ENCODE measurements at places on chromosomes 16 and 17.

DNA sequence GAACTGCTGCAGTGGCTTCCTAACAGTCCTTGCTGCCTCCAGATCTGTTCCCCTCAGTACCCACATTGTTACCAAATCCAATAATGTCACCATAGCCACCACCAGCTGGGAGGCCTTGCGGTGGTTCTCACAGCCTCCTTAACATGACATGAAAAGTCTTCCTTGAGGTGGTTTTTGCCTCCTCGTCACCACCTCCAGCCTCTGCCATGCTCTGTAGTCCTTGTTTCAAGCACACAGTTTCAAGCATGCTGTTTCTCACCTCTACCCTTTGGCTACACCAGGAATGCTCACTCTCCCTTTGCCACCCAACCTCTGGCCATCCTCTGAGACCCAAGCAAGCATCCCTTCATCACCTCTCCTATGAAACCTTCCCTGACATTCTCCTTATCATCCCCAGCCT, 47.2 kb downstream of the DNAH9 start:
- DNase-seq: no peak

- DNase-seq: peak; percentile 47
These were observed 9.3 kb downstream of the NOD2 start for GRCh38 chr16:50702725-50703124.

GRCh38 chr17:79810130-79811010, 13.5 kb upstream of the CBX8 start:
- DNase-seq: peak; percentile 57

DNA sequence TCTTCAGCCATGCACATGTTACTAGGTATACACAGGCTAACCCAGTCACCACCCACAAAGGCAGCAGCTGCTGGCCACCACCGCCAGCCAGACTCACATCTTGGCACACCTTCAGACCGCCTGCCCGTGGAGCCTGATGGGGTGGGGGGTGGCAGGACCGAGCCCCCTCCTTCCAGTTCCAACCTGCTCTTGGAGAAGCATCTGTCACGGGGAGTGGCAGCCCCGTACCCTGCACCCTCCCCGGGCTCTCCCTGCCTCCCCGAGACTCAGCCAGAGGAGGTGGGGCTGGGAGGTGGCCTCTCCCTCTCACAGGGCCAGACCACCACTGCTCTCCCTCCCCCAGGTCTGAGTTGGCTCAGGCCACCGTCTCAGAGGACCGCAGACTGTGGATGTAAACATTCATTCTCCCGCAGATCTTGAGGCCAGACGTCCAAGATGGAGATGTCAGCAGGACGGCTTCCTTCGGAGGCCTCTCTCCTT, 11.3 kb upstream of the RBFOX3 start:
- no peak for DNase-seq

Measured in NCI-H226 (cell line).